ENCODE measurements at places on chromosomes 4 and X.

DNA sequence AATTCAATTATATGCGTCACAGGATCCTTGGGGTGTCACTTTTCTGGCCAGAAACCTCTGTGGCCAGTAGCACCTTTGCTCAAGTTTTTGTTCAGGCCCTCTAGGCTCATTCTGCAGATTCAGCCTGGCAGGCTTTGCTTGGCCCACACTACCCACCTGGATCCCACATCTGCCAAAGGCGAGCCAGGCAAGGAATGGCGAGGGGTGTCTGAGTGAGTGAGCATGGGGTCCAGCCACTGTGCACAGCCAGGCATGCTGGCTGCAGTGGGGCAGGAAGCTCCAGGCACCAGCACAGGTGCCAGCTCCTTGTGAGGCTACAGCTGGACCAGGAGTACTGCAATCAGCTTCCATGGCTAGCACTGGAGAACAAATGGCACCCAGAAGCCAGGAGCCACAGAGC is 914.9 kb downstream of the FSTL5 start:
- DNase-seq = no peak

- no peak for DNase-seq
These were observed at the start of gene ARR3 for GRCh38 chrX:70268034-70268433. TSS of gene ARR3 (plus strand) at chrX:70268334. CDS start at chrX:70269386, 1,052 bp downstream.

GRCh38 chrX:124557976-124558375 is 211.6 kb downstream of the SH2D1A start:
- no peak for DNase-seq

DNA sequence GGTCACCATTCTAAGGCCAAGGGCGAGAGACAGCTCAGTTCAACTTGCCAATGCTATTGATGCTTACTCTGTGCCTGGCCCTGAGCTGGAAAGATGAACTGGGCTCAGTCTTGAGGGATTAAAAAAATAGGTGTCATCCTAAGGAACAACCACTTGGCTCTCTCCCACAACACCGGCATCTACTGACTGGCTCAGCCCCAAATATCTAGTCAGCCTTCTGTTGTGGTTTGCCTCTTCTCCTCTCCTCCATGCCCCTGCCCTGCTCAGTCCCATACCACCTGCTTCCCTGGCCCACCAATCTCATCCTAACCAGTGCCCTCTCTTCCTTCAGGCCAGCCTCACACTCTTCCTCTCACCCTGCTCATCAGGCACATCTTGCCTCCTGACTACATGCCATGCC is 29.6 kb downstream of the KDM5C start:
- DNase-seq = no peak
